Activated naive CD8-positive, alpha-beta T cell treated with anti-CD3 and anti-CD28 coated beads, Interleukin-2, amount 10 ng/mL, durations not matched to agents 7 days and 5 days (primary cell): ENCODE measurements at places on chromosomes 2 and 18. TPM values are rescaled to one million over a fixed set of nuclear protein-coding genes. Genes with fewer than 3 reads are reported as not detected.

TFCP2L1 gene
- total RNA-seq: 0.06 TPM

VWC2L gene
- total RNA-seq: not detected

DNA sequence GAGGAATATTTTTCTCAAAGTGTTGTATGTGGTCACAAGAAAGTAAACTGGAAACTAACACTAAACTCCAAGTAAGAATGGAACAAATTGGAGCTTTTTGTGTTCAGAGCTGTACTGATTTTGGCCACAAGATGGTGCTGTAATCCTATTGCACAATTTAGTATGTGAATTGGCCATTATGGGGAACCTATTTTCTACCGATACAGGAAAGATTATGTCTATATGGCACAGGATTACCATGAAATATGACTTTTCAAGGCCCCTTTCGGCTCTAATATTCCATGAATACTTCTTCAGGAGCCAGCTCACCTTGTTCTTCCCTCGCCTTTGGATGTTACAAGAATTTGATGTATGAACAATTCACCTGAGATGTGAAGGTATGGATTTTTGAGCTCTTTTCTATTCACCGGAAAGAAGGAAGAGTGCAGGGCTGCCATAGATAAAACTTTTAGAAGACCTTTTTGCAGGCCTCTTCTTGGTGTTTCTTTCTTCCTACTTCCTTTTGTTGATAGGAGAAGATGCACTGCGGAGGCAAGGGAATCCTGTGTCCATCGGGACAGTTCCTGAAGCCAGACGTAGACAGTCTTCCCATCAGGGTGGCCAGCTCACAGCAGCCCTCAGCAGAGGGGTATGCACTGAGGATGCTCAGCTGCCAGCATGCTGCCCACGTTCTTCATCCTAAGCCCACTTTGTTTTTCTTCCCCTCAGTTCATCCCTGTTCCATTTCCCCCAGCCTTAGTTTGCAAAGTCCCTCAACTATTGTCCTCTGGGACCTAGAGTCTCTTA is 13.3 kb downstream of the MRPL44 start:
- DNase-seq: no peak

- DNase-seq: no peak
Observed at GRCh38 chr18:42564761-42565160, 550.7 kb downstream of the RIT2 start.
